ENCODE measurements at places on chromosomes 2 and 18.

DNA sequence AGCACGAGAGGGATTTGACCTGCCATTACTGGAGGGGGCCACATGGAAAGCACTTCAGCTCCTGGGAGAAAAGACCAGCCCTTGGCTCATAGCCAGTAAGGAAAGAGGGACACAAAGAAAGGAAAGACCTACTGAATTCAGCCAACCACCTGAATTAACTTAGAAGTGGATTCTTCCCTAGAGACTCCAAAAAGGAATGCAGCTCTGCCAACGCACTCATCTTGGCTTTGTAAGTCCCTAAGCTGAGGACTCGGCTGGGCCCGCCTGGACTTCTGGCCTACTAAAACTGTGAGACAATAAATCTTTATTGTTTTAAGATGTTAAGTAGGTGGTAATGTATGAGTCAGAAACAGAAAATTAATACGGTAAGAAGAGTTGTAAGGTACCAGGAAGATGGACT, 11.5 kb downstream of the ATF2 start:
- no peak for DNase-seq

GRCh38 chr2:214265991-214266489, 144.8 kb upstream of the VWC2L start:
- DNase-seq, result no peak

DNA sequence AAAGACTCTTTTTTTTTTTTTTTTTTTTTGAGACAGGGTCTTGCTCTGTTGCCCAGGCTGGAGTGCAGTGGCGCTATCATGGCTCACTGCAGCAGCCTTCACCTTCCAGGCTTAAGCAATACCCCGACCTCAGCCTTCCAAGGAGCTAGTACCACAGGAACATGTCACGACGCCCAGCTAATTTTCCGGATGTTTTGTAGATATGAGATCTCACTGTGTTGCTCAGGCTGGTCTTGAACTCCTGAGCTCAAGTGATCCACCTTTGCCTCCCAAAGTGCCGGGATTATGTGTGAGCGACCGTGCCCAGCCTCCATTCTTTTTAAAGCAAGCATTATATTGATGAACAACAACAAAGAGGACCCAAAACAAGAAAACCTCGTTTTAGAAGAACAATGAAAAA, 307.1 kb upstream of the ID2 start:
- no peak for DNase-seq

DNA sequence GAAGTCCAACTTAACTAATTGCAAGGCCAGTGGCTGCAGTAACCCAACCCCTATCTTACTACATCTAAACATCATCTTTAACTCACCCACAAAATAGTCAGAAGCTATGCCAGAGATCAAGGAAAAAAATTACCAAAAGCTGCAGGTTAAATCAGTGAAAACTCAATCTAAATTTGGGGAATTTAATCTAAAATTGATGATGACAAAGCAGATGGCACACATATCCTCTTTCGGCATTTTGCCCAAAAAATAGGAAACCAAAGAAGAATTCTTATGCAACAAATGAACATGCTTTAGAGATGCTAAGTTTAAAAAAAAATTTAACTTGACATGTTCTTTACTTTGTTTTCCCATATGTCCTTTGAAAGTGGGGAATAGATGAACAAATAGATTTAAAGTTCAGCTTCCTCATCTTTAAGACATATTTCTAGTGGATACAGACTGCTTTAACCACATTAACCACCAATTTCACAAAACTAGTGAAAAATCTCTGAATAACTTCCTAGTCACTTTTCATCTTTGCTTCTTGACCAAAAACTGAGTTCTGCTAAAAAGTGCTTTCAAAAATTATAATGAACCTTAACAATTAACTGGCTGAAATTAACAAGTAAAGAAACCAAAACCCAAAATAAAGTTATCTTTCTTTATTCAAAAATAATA, 74.3 kb upstream of the CCDC150 start:
- no peak for DNase-seq
